NCI-H1694 (cell line): ENCODE measurements at places on chromosomes 16 and 17.
A peak's percentile ranks its signal among the peaks of the same experiment; 100 is the strongest.

- no peak for DNase-seq
Measured at GRCh38 chr17:41653892-41654677, 29.7 kb upstream of the KRT17 start.

DNA sequence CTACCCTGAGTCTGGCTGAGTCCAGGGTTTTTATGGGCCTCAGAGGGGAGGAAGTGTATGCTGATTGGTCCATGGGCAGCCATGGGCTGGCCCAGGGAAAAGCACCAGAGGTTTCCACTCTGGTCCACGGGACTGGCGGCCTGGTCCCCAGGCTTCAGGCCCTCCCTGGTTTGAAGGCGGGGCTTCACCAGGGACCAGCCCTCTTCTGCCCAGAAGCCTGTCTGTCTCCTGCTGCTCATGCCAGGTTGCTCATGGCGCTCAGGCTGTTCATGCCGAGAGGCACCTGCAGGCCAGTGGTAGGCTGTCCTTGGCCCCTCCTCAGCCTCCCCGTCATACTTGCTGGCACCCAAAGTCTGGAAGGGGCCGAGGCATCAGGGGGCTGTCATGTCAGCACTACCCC is 45.0 kb upstream of the CLEC19A start:
- no peak for DNase-seq

- DNase-seq: no peak
Measured at GRCh38 chr17:57957886-57958285, 2.7 kb upstream of the CUEDC1 start.

DNA sequence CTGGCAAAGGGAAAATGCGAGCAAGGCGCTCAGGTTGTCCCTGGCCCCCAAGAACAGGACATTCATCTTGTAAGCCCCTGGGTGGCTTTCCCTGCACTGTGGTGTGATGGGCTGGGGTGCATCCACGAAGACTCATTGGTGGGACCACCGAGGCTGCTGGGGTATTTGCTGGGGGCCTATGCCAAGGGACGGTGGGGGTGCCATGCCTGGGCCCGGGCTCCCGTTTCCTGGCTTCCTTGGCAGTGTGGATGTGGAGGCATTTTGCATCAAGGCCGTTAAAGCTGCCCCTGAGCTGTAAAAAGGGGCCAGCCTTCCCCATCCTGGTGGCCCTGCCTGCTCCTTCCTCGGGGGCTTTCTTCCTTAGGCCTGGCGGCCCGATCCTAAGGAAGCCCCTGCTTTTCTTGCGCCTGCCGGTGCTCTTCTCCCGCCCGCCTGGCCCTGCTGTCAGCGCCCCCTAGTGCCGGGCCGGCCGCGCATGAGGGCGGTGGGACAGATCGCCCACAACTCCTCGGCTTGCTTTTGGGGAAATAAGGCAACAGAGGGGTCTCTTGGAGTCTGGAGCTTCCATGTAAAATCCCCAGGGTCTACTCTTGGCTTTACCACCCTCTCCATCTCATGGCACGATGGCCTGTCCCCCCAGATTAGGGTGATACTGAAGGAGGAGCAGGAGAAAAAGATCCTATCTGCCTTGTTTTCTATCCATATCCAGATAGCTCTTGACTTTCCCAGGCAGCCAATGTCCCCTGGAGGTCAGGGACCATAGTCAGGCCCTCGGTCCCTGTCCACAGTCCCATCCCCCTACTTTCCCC is 9.8 kb upstream of the TBX2 start:
- no peak for DNase-seq

DNA sequence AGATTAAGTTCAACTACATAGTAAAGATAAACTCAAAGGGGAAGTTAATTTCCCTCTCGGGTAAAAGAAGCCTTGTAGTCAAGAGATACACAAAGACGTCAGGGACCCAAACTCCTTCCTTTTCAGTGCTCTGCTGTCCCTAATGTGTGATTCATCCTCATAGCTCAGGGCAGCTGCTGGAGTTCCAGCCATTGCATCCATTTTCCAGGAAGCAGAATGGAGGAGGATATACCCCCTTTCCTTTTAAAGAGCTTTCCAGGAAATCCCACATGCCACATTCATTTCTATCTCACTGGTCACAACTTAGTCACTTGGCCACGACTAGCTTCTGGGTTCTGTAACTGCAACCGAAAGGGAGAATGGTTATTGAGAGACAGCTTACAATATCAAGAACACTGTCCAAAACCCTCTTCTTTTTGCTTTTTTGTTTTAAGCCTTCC is 95.3 kb downstream of the SOCS1 start:
- no peak for DNase-seq

- DNase-seq: no peak
Measured at GRCh38 chr17:31308372-31309334, 5.2 kb downstream of the EVI2B start.

- DNase-seq: no peak
Measured at GRCh38 chr17:37399265-37399803, 7.3 kb downstream of the ACACA start.

GRCh38 chr17:1413281-1413791 is 13.3 kb upstream of the YWHAE start:
- no peak for DNase-seq

DNA sequence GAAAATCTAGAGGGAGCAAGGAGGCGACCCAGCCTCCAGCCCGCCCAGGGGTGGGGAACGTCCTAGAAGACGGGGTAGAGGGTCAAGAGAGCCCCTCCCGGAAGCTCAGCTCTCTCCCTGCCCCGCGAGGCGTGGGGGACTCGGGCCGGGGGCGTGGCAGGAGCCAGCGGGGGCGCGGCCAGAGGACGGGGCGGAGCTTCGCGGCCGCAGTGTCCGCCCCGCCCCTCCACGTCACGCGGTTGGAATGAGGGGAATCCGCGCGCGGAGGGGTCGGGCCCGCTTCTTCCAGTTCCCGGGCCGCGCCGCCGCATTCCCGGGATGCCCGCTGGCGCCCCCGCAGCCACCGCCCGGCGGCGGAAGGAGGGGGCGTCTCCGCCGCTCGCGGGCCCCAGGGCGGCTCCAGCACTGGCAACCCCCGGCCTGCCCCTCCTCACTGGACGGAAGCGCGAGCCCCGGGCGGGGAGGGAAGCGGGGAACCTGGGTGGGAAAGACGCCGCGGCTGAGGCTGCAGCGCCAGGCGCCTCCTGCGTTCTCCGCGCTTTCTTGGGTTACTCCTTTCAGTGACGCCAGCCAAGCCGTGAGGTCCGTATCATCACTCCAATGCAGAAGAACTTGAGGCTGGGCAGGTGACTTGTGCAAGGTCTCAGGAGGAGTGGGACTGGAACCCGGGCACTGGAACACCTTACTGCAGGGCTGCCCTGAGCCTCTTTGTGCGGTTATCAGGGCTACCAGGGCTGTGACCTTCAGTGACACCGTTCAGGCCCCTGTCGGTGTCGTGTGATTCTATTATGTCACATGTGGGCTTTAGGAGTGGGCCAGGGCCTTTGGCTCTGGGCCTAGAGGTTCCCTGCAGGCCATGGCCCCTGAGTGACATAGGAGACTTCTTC is 4.3 kb downstream of the MYO1C start:
- peak; percentile 16 for DNase-seq

DNA sequence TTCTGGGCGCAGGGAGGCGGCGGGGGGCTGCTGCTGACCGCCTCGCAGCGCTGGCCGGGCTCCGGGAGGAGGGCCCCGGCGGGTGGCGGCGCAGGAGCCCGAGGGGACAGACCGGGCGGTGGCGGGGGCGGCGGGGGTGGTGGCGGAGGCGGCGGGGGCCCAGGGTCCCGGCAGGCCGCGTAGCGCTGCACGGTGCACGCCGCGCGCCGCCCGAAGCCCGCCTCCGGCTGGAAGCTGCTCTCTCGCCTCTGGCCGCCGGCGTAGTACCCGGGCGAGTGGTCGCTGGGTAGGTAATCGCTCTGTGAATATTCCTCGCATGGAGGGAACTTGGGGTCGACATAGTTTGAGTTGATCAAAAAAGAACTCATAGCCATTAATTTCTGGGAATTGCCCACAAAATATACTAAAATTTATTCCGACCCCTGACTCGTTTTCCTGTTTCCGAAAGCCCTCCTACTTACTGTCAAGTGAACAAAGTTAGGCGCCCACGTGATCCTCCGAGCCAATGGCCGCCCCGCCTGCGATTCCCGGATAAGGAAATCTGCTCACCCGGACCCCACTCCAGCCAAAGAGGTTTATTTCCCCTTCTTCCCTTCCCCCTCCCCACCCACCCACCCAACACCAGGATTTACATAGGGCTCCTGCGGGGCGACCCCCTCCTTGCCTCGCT is at the start of gene HOXB4:
HOXB4 (minus strand) TSS at position 405 of the 670 bp plus-strand sequence; CDS start at position 374, 31 bp downstream.
- peak; percentile 39 for DNase-seq

DNA sequence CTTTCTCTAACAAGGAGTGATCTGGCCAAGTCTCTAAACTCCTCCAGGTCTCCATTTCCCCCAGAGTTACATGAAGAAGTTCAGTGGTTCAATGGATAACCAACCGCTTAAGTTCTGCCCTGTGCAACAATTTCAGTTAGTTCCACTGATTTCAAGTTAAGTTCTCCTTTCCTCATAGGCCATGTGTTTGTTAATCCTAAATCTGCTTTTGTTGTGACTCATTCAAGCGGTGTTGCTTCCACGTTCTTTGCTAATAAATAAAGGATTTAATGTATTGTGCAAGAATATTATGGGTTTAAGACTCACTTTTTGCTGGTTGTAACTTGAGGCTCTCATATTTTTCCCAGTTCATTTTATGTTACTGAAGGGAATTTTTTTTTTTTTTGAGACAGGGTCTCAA is 36.3 kb downstream of the GNA13 start:
- no peak for DNase-seq

DNA sequence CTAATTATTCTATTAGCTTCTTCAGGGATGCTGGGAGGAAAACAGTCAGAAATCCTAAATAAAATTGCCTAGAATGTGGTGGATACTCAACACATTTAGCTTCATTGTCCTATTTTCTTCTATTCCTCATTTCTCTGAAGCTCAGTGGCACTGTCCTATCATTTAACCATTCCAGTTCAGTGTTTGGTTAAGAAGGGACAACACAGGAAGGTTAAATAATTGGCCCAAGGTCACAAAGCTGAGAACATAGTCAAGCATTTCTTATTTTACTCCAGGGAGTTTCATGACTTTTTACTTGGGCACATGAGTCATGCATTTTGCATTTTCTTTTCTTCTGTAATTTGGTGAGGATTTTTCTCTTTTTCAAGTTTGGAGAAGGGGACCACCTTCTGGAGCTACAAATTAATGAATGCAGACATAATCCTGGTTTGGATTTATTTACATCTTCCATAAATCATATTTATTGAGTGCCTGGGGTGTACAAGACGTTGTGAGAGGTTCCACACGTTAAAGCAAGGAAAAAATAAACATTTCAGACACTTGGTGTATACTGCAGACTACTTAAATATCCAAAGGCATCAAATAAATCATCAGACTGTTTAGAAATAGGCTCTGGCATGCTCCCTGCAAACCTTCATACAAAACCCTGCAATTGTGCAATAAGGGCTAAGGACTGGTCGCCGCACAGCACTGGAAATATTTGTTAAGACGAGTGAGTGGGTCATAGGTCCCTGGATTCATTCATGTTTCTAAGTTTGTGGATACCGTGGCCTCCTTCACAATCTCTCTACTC is 263.9 kb downstream of the MAF start:
- DNase-seq: no peak

DNA sequence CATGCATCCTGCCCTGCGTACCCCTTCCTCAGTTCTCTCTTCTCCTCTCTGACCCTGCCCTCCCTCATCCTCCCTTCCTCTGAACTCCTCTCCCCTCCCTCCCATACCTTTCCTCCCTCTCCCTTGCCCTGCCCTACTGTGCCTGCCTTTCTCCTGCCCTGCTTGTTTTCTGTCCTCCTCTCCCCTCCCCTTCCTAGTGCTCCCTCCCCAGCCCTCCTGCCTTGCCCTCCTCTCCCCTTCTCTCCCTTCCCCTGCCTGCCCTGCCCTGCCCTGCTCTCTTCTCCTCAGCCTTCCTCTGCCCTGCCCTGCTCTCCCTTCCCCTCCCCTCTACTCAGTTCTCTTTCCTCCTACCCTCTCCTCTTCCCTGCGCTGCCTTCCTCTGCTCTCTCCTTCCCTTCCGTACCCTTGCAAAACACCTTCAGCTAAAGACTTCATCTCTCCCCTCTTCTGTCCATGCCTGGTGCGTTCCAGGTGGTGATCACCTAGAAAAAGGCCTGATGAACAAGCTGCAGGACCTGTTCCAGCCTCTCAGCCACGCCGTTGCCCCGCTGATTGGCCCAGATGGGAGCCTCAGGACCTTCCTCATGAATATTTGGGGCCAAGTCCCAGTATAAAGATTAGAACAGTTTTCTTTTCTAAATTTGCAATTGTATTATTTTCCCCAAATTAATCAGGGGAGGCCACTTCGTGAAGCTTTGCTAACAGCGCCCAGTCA is 290.5 kb downstream of the CPPED1 start:
- no peak for DNase-seq

DNA sequence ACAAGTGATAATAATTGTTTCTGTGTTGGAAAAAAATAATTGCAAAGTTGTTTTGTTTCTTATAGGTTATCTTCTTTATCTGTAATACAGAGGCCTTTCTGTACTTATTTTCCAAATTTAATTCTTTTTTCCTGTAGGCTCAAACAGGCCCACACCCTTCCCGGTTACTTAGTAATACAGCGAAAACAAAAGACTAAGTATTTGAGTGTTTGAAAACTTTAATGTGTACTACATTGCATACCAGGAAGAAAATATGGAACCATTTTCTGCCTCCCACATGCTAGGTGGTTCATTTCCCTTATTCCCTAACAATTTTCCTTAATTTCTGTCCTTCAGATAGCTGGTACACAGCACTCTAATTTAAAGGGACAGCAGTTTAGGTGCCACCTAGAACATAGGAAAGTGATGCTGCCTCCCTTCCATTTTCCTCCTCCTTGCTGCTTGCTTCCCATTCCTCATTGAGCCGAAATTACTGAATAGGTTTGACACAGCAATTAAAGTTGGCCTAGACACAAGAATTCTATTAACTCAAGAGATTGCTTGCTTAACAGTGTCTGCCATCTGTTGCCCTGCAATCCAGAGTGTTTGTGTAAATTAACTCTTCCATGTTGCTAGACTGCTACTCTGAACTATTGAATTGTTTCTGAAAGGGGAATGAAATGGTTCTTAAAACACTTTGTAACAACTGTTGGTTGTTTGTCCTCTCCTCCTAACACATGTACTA is 24.2 kb downstream of the CYB5B start:
- peak; percentile 52 for DNase-seq

DNA sequence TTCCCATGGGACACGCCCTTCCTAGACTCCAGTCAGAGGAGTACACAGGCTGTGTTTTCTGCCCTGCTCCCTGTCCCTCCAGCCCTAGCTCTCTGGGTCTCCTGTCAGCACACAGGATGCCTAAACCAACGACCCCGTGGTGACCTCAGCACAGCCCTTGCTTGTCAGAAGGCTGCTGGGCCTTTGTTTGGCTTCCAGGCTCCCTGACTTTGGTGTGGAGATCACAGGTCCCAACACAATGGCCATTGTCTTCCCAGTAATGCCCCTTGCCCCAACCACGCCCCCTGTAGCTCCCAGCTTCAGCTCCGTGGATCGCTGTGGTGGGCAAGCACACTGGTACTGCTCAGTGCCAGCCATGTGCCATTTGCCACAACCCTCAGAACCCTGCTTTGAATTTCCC is 15.0 kb downstream of the HNF1B start:
- DNase-seq: no peak

DNA sequence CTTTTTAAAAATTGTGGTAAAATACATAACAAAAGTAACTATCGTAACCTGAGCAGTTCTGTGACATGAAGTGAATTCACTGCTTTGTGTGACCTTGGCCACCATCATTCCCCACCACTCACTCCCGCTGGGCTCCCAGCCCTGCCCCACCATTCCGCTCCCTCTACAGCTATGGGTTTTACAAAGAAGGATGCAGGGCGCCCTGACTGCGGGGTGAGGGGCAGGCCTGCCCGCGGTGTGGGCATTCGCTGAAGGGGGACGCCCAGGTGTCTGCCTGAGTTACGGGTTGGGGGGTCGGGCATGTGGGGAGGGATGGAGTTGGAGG is at the start of gene CEMP1:
CEMP1 (minus strand) TSS at position 38 of the 325 bp plus-strand sequence. CDS start 335 bp downstream, outside the sequence.
- DNase-seq: no peak

- DNase-seq: no peak
Measured at GRCh38 chr17:16086957-16087356, 87.3 kb downstream of the TTC19 start.
